ENCODE measurements at places on chromosomes 5 and 9. TPM values are rescaled to one million over a fixed set of nuclear protein-coding genes. Genes with fewer than 3 reads are reported as not detected.
A peak's percentile ranks its signal among the peaks of the same experiment; 100 is the strongest.

The CDKN2B-AS1 gene
- total RNA-seq: 2.4 TPM

GRCh38 chr5:142091012-142091411, 17.6 kb upstream of the NDFIP1 start:
- DNase-seq: no peak
- no peak overlapping the region for H3K4me3 ChIP-seq
- H3K27ac ChIP-seq: no peak overlapping the region
- no peaks in the 10 kb centered on the region for H3K36me3 ChIP-seq
- peaks cover 16% of the 10 kb centered on the region for H3K27me3 ChIP-seq

The UIMC1 gene
- total RNA-seq: 56.5 TPM

The C5orf52 gene
- total RNA-seq: not detected

GRCh38 chr9:31848505-31849285, 535.7 kb upstream of the ACO1 start:
- no peaks in the 10 kb centered on the region for H3K27me3 ChIP-seq
- no peak overlapping the region for H3K4me3 ChIP-seq
- no peaks in the 10 kb centered on the region for H3K4me1 ChIP-seq
- H3K27ac ChIP-seq: no peak overlapping the region

GRCh38 chr5:4571248-4571948, 568.7 kb upstream of the ADAMTS16 start:
- H3K27ac ChIP-seq: no peak overlapping the region
- H3K36me3 ChIP-seq: no peaks in the 10 kb centered on the region
- no peak overlapping the region for H3K4me3 ChIP-seq

The MRPL41 gene
- 53.3 TPM for total RNA-seq

The ADRA1B gene
- not detected for total RNA-seq

DNA sequence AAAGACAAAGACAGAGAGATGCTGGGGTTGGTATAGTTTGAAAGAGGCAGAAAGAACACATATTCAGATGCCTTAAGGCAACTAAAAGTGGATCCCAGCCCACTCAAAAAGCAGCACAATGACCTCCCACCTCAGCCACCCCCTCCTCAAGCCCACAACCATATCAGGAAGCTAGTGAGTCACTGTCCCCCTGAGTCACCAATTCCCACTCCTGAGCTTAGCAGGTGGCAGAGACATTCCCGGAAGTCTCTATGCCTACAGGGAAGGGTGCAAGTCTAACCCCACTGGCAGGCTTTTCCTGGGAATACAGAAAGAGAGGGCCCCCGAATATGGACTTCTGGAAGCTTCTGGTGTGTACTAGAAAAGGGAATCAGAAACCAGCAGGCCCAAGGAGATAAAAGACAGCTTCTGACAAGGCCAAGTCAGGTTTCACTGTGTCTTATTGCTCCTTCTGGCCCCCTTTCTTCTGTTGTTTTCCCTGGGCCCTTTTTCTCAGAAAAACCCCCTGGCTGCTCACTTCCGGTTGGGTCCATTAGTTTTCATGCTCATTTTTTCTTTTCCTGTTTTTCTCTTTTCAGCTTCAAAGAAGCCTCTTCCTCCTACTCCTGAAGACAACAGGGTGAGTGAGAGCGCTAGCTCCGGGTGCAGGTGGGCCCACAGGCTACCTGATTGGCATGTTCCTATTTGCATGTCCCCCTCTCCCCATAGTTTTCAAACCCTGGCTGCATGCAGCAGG, 36.8 kb downstream of the ITK start:
- no peak overlapping the region for H3K4me3 ChIP-seq
- no peaks in the 10 kb centered on the region for H3K36me3 ChIP-seq
- no peaks in the 10 kb centered on the region for H3K4me1 ChIP-seq
- DNase-seq: no peak

The PCDHA13 gene
- not detected for total RNA-seq

The PCDHA1 gene
- total RNA-seq: not detected

DNA sequence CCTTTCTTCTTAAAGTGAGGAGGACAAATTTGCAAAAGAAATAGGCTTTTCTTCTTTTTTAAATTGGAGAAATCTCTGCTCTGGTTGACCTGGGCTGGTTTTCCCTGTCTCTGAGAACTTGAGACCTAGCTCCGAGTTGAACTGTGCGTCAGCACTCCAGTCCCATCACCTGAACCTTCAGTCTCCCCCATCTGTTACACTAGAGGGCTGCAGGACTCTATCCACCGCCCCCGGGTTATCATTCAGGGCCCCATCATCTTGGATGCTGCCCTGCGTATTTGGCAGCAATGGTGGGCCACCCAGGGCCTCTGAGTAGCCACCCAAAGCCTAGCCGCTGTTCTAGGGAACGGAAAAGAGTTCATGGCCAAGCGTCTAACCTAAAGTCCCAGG, 2.5 kb downstream of the FOXE1 start:
- H3K27me3 ChIP-seq: peaks cover 83% of the 10 kb centered on the region
- H3K4me1 ChIP-seq: no peaks in the 10 kb centered on the region
- no peak overlapping the region for H3K27ac ChIP-seq
- H3K36me3 ChIP-seq: no peaks in the 10 kb centered on the region
- no peak for DNase-seq

DNA sequence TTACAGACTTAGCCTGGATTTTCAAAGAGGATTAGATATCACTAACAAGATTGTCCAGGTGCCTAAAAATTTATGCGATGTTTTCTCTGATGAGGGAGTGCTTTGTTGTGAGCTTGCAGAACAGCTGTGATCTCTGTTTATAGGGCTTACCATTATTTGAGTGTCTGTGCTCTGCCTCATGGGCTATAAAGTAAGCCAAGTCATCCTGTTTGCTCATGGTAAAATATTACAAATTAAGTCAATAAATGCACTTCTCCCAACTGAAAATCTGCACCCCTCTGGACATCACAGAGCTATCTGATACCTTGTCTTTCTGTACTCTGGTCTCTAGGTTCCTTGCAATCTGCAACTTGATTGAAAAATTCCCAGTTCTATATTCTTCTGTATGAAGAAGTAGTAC, 293.4 kb upstream of the ACTBL2 start:
- no peak overlapping the region for H3K27ac ChIP-seq
- H3K4me3 ChIP-seq: no peak overlapping the region
- peaks cover 37% of the 10 kb centered on the region for H3K4me1 ChIP-seq
- H3K36me3 ChIP-seq: no peaks in the 10 kb centered on the region
- H3K27me3 ChIP-seq: no peaks in the 10 kb centered on the region

The MYO10 gene
- total RNA-seq: 144 TPM

- no peaks in the 10 kb centered on the region for H3K36me3 ChIP-seq
- no peak for DNase-seq
- H3K4me1 ChIP-seq: no peaks in the 10 kb centered on the region
Measured at GRCh38 chr5:166679331-166679730, 1612.1 kb upstream of the WWC1 start.

DNA sequence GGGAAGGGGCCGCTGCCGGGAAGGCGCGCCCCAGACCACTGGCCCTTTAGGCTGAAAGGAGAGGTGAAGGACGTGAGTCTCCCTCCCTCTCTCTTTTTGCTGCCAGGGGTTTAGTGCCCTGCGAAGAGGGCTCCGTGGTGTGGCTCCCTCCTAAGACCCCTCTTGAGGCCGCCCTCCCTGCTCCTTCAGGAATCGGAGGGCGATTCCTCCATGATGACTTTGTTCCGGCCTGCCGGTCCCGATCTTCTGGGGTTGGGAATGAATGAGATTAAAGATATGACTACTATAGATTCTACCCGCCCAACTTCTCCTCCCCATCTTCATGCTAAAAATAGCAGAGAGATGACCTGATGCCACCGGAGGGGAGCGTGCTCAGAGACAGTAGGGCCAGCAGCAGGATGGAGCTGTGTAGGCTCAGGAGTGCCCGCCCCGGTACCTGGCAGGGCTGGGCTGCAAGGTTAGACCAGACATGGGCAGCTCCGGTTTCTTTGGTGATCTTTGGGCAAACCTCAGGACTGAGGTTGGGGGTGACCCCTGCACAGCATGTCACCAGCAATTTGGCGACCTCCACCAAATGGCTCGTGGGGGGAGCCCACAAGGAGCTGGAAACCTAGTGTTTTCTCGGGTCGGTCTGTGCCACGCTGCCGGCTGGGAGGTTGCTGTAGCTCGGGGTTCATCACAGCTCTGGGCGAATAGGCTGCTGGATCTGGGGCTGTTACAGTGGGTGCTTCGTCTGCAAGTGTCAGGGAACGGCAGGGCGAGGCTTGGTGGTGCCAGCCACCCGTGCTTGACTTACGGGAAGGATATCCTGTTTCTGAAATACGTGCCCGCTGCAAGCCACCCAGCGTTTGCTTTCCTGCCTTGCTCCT, 1.7 kb downstream of the OLFM1 start:
- H3K27ac ChIP-seq: no peak overlapping the region
- H3K4me3 ChIP-seq: no peak overlapping the region
- H3K27me3 ChIP-seq: peaks cover 15% of the 10 kb centered on the region
- no peaks in the 10 kb centered on the region for H3K4me1 ChIP-seq
- no peaks in the 10 kb centered on the region for H3K36me3 ChIP-seq

The ZDHHC21 gene
- 25.9 TPM for total RNA-seq

The SV2C gene
- 0.07 TPM for total RNA-seq

DNA sequence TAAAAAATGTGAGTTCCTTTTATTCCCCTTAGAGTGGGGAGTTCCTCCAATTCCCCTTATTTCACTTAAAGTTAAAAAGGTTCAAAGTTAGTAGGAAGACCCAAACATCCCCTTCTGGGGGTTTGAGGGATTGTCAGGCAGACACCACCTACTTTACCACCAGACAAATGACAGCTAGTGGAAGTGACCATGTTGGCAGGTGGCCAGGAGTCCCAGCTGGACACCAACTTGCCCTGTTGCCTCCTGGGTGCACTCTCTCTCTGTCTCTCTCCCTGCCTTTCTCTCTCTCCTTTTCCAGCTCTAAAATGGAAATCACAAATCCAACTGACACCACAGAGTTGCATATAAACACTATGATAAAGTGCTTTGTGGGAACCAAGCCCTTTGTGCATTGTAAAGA, 307.7 kb upstream of the TLE4 start:
- H3K36me3 ChIP-seq: no peaks in the 10 kb centered on the region
- no peak overlapping the region for H3K27ac ChIP-seq
- no peaks in the 10 kb centered on the region for H3K4me1 ChIP-seq
- H3K27me3 ChIP-seq: no peaks in the 10 kb centered on the region
- H3K4me3 ChIP-seq: no peak overlapping the region

DNA sequence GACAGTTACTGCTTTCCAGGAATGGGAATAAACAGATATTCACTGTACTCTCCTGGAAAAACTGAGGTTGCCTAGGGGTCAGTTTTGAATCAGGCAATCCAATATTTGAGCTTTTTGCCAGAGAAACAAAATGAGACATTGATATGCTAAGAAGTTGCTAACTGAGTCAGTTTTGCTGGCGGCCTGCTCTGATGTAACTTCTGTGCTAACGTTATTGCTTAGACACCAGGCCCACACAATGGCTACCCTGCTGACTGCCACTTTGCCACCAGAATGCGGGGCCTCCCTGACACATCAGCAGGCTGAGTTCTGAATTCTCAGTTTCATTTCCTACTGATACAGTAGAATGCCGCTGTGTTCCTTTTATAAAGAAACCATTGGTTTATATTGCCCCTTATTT, 18.2 kb upstream of the ZNF618 start:
- H3K4me3 ChIP-seq: no peak overlapping the region
- H3K27me3 ChIP-seq: peaks cover 11% of the 10 kb centered on the region
- H3K27ac ChIP-seq: no peak overlapping the region
- no peak for DNase-seq
- no peaks in the 10 kb centered on the region for H3K36me3 ChIP-seq
- no peaks in the 10 kb centered on the region for H3K4me1 ChIP-seq

- peaks cover 3% of the 10 kb centered on the region for H3K4me1 ChIP-seq
- peak; percentile 51 for DNase-seq
- H3K27me3 ChIP-seq: no peaks in the 10 kb centered on the region
- H3K27ac ChIP-seq: peak overlapping the region; percentile 32
- no peaks in the 10 kb centered on the region for H3K36me3 ChIP-seq
Measured at GRCh38 chr5:136686192-136686872, 321.0 kb upstream of the TRPC7 start.

DNA sequence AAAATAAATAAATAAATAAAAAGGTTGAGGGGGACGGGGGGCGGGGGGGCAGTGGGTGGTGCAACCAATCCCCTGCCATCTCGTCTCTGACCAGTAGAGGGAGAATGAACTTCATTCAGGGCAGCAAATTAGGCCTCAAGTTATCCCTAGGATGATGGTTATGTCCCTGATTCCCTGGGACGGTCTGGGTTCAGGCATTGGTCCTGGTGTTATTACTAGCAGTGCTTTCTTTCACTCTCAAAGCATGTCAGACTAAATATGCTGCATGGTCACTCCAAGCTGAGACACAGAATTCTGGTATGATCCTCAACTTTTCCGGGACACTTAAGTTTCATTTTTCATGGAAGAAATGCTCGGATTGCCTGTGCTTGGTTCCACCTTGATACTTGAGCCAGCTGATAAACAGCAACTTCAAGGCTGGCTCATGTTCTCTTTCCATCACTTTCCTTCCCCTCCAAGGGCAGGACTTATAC, 59.4 kb downstream of the DAP start:
- H3K4me1 ChIP-seq: peaks cover 49% of the 10 kb centered on the region
- peak; percentile 59 for DNase-seq
- no peaks in the 10 kb centered on the region for H3K27me3 ChIP-seq
- H3K36me3 ChIP-seq: no peaks in the 10 kb centered on the region
- H3K27ac ChIP-seq: peak overlapping the region; percentile 75

GRCh38 chr5:177479774-177480173, 6.3 kb upstream of the DBN1 start:
- H3K4me1 ChIP-seq: no peaks in the 10 kb centered on the region
- H3K36me3 ChIP-seq: no peaks in the 10 kb centered on the region
- H3K4me3 ChIP-seq: no peak overlapping the region
- no peak overlapping the region for H3K27ac ChIP-seq

The DNAI1 gene
- not detected for total RNA-seq

The MCCC2 gene
- total RNA-seq: 28.6 TPM

GRCh38 chr9:131833906-131834305, 94.0 kb upstream of the RAPGEF1 start:
- H3K4me1 ChIP-seq: no peaks in the 10 kb centered on the region
- no peaks in the 10 kb centered on the region for H3K36me3 ChIP-seq
- no peak overlapping the region for H3K27ac ChIP-seq
- DNase-seq: no peak
- no peak overlapping the region for H3K4me3 ChIP-seq

The CSF1R gene
- not detected for total RNA-seq

- no peaks in the 10 kb centered on the region for H3K36me3 ChIP-seq
- H3K27me3 ChIP-seq: no peaks in the 10 kb centered on the region
- H3K27ac ChIP-seq: no peak overlapping the region
- DNase-seq: no peak
- no peaks in the 10 kb centered on the region for H3K4me1 ChIP-seq
Measured at GRCh38 chr5:169416583-169417196, 115.8 kb upstream of the SLIT3 start.

The SPIN1 gene
- 56.8 TPM for total RNA-seq

DNA sequence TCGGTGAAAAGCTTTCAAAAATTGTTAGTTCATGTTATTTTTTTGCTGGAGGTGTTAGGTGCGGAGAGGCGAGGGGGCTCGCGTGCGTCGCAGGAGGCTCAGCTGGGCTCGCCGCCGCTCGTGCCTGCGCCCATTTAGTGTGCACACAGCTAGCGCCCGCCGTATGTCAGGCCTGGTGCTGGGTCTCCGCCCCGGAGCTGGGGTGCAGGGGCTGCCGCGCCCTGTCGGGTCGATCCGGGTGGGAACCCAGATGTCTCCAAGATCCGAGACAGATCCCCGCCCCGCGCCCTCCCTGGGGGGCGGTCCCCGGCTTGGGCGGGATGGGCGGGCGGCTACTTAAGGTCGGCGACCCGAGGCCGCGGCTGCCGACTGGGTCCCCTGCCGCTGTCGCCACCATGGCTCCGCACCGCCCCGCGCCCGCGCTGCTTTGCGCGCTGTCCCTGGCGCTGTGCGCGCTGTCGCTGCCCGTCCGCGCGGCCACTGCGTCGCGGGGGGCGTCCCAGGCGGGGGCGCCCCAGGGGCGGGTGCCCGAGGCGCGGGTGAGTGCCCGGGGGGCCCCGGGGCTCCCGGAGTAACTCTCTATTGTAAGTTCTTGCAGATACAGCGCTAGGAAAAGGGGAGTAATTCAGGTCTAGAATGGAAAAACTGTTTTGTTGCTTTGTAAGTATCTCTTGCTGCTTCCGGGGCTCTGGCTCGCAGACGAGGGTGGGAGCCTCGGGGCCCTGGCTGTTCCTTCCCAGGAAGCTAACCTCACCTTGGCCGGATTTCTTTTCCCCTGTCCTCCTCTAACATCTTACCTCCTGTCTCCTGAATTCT, 31.7 kb downstream of the GSN start:
- peak overlapping the region; percentile 44 for H3K4me3 ChIP-seq
- DNase-seq: peak; percentile 41

All from endothelial cell of umbilical vein (primary cell).